Smooth muscle cell of the umbilical artery (primary cell): ENCODE measurements at places on chromosomes 2 and 18. TPM values are rescaled to one million over a fixed set of nuclear protein-coding genes. Genes with fewer than 3 reads are reported as not detected.

The HOXD11 gene
- 7.8 and 15.7 TPM in 2 replicates for total RNA-seq

The ZNF2 gene
- total RNA-seq: 8.9 and 11.6 TPM in 2 replicates

The CPO gene
- total RNA-seq: 0.30 TPM in 1 of 2 replicates, not detected in the other

The GPAT2 gene
- total RNA-seq: 2.7 and 11.0 TPM in 2 replicates

The TFCP2L1 gene
- total RNA-seq: not detected in 2 replicates

The FTCDNL1 gene
- 1.5 and 1.8 TPM in 2 replicates for total RNA-seq

The CYRIA gene
- total RNA-seq: 0.30 and 0.51 TPM in 2 replicates

The FAP gene
- 272 and 526 TPM in 2 replicates for total RNA-seq

The ODC1 gene
- total RNA-seq: 122 and 184 TPM in 2 replicates

The UXS1 gene
- total RNA-seq: 76.6 and 95.5 TPM in 2 replicates

The KIF1A gene
- total RNA-seq: under 0.01 and 0.14 TPM in 2 replicates
